ENCODE measurements at places on chromosomes 2 and 18. TPM values are rescaled to one million over a fixed set of nuclear protein-coding genes. Genes with fewer than 3 reads are reported as not detected.
A peak's percentile ranks its signal among the peaks of the same experiment; 100 is the strongest.

- no peak for DNase-seq
Measured at GRCh38 chr2:127115471-127116199, 8.7 kb upstream of the BIN1 start.

- no peak for DNase-seq
Measured at GRCh38 chr2:125041846-125042245, 1016.8 kb downstream of the CNTNAP5 start.

DNA sequence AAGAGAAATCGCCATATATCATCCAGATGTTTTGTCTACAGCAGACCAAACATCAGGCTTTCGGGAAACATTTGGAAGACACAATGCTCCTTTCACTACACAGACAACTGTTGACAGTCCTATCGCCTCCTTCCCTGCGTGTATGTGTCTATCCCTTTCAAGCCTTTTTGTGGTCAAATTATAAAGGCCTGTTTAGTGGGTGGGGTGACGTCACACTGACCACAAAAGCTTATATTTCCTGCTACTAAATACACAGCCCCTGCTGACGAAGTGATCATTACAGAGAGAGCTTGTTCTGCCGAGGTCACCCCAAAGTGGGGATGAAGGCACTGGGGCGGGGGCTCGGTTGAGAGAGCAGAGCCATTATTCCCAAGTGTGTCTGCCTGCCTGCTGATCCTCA lies 302.7 kb upstream of the TNP1 start:
- DNase-seq = no peak

- no peak for DNase-seq
Measured at GRCh38 chr2:165141601-165142354, 62.1 kb downstream of the SCN3A start.

Gene GALNT5
- 0.41 TPM for polyA plus RNA-seq

Gene EHD3
- 29.1 TPM for polyA plus RNA-seq

DNA sequence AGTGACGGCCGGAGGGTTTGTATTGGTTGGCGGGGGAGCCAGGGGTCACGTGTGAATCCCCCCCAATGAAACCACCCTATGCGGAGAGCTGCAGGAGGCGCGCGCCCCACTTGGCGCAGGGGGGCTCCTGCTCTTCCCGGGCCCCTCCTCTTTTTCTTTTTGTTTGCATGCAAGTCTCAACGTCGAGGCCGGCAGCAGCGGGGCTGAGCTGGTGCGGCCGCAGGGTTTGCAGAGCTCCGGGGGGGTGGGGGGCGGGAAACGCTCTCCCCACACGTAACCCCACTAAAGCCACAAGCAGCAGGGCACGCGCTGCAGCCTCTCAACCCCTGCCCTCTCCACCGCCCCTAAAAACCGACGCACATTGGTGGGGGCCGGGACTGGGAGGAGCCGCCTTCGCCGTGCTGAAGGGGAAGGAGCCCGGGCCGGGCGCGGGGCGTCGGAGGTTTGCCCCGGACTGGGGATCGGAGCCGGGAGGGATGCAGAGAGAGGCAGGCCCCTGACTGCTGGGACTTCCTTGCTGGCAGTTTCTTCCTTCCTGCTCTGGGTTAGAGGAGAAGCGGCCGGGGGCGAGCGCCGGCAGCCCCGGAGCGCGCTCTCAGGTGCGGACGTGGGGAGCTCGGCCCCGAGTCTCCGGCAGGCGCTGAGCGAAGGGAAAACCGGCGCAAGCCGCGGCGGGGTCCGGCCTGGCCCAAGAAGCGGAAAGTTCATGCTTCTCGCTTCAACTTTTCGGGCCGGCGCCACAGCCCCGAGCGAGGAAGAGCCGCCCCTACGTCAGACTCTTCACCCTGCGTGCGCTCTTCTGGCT lies 864 bp downstream of the LBH start:
- DNase-seq = peak; percentile 78

- DNase-seq = no peak
Measured at GRCh38 chr2:119699016-119699606, 20.1 kb downstream of the TMEM177 start.

- no peak for DNase-seq
Measured at GRCh38 chr2:8980096-8980495, 23.4 kb downstream of the MBOAT2 start.

Gene ALPI
- 0.24 TPM for polyA plus RNA-seq

GRCh38 chr18:3851159-3851558 lies 401.2 kb downstream of the TGIF1 start:
- no peak for DNase-seq

DNA sequence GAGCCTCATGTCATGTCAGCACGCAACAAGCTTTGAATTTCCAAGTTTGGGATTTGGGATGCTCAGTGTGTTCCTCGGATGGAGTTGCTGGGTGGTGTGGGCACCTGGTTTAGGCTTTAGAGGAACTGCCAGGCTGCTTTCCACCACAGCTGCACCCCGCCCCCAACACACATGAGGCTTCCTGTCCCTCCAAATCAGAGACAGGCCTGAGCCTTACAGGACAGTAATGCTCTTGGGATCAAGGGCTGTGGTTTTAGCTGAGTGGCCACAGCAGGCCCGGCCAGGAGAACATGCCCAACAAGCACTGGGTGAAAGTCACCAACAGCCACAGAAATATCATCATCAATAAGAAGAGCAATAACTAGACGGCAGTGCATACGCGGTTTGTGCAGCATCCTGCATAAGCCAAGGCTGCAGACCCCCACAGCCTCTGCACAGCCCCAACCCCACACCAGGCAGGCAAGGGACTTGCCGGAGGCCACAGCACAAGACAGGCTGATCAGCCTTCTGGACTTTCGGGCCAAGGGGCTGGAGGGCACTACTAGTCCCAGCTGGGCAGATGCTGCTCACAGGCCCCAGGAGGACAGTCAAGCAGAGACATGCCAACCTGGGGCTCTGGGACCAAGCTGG lies 29.7 kb upstream of the GPC1 start:
- no peak for DNase-seq

Gene PRSS56
- 0.13 TPM for polyA plus RNA-seq

DNA sequence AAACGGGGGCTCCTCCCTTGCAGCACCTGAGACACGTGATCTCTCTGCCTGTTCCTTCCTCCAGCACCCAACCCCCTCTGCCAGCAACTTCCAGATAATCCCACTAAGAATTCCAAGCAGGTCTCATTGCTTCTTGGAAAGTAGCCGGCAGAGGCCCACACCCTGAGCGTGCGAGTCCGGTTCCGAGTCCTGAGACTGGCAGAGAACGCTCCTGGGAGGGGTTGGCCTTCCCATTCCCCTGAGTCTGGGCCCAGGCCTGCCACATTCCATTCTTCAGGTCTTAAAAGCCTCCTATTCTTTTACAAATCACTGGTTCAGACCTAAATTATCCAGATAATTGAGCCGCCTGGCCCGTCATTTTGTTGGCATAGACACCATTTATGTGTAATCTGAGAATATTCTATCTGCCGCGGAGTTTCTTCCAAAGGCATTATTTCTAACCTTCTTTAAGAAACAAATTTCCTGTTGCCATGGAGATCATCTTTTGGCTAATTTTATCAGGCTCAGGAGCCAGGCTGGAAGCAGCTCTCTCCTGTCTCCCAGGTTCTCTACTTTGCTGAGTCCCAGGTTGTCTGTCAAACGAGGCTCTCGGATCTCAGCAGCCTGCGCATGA lies 165.4 kb downstream of the MYCN start:
- no peak for DNase-seq

GRCh38 chr18:69233465-69234054 lies 167.1 kb upstream of the DOK6 start:
- no peak for DNase-seq

- no peak for DNase-seq
Measured at GRCh38 chr2:23478087-23478932, 93.3 kb downstream of the KLHL29 start.

Gene PIEZO2
- 18.2 TPM for polyA plus RNA-seq

DNA sequence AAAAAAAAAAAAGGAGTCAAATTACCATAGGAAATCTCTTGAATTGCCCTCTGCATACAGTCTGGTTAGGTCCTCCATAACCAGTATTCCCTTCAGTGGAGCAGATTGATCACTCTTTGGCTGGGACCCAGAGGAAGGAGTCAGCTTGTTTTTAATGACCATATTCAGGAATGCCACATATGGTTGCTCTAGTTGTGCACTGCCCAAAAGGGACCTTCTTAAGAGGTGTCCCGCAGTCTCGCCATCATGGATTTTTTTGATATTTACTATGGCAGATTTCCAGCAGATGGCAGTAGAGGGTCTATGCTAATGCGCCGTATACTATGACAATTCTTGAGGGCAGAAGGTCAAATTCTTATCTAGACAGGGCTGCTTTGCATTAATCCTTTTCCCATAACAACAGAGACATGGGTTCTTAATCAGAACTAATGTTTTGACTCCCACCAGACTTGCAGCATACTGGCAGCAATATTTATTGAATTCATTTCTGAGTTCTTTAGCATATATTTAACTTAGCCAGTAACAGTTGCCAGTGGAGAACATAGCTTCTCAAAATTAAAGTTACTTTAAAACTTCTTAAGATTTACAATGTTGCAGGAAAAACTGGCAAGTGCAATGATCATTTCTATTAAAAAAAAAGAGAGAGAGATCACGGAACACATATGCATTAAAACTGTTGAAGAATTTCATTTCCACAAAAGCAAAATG lies 31.8 kb upstream of the INPP4A start:
- DNase-seq = peak; percentile 40

DNA sequence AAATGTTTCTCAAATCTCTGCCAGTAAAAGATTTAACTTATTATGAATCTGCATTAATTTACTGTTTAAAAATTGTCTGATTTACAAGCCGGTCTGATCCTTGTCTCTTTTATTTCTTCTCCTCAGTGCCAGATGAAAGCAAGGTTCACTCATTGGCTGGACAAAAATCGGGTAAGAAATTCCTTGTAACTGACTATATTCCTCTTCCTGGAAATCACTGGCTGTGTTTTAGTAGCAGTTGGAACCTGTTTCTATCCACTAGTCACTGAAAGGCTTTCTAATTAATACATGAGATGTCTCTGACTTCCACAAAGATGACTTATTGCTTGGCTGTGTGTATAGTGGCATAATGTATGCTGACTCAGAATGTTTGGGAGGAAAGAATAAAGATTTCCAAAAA lies 436.6 kb upstream of the NRP2 start:
- DNase-seq = peak; percentile 22

- no peak for DNase-seq
Measured at GRCh38 chr2:26537826-26538475, 60.0 kb upstream of the OTOF start.

DNA sequence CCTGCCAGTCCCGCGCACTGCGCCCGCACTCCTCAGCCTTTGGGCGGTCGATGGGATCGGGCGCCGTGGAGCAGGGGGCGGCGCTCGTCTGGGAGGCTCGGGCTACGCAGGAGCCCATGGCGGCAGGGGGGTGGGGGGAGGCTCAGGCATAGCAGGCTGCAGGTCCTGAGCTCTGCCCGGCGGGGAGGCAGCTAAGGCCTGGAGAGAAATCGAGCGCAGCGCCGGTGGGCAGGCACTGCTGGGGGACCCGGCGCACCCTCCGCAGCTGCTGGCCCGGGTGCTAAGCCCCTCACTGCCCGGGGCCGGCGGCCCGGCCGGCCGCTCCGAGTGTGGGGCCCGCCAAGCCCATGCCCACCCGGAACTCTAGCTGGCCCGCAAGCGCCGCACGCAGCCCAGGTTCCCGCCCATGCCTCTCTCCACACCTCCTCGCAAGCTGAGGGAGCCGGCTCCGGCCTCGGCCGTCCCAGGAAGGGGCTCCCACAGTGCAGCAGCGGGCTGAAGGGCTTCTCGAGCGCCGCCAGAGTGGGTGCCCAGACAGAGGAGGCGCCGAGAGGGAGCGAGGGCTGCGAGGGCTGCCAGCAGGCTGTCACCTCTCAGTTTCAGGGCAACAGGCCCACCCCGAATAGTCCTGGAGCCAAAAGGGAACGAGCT lies 74.1 kb downstream of the PSMG2 start:
- DNase-seq = no peak

DNA sequence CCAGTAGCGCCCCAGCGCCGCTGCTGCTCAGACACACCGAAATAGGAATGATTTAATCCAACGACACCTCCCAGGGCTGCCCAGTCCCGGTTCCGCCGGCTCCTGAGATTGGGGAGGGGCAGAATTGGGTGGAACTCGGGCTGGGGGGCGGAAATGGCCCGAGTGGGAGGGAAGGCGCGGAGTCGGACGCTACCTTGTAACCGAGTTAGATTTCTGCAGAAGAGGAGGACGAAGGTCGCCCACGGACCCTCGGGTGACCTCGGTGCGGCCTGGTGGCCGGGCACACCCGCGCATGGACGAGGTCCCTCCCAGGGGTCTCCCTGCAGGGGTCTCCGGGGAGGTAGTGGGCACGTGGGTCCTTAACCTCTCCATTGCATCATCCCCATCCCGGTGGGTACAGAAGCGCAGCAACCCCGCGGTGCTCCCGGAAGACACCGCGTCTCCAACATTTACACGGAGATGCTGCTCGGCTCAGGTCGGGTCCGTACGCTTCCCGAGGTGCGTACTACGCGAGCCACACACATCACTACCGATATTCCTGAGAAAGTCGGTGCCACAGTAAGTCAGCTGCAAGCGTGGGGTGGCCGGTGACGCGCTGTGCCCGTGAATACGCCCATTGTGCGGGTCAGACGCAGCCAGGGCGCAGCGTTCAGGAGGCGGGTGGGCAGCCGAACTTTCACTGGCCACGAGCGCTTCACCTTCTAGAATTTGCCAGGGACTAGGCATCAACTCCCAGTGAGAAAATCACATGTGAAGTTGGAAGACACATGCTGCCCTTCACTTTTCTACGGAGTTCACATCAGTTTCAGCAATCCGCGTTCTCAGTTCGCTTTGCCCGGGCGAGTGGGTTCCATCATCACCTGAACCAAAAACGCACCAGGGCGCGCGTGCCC lies 3.0 kb downstream of the ZNF516 start:
- DNase-seq = no peak

Gene PAIP2B
- 18.7 TPM for polyA plus RNA-seq

- no peak for DNase-seq
Measured at GRCh38 chr2:48600917-48601316, 16.7 kb upstream of the GTF2A1L start.

Gene CDK5R2
- polyA plus RNA-seq = not detected

DNA sequence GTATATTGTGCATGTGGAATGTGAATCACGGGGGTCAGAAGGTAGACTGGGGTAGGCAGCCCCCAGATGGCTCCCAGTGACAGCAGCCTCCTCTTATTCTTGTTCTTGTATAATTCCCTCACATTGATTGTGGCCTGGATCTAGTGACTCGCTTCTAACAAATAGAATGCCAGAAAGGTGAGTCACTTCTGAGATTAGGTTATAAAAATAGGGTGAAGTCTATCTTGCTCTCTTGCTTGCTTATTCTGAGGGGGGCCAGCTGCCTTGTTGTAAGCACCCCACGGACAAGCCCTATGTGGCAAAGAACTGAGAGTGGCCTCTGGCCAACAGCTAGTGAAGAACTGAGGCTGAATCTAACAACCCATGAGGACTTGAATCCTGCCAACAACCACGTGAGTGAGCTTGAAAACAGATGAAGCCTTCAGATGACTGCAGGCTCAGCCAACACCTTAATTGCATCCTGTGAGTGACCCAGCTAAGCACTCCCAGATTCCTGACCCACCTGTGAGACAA lies 15.6 kb upstream of the RMND5A start:
- DNase-seq = no peak

Gene KIAA2012
- 0.25 TPM for polyA plus RNA-seq

GRCh38 chr18:34122724-34123334 lies 101.9 kb downstream of the NOL4 start:
- DNase-seq = no peak

DNA sequence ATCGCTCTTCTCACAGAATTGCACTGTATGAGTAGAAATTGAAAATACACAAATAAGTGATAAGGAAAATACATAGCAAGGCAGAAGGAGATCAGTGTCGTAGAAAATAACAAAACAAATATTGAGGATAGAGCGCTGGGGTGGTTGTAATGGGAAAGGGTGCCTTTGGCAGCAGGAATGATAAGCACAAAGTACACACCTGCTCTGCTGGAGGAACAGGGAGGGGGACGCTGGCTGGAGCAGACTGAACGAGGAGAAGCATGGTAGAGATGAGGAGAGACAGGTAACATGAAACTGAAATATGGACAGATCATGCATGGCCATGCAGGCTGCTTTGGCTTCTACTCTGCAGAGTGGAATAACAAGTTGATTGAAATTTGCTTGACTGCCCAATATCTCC lies 181.2 kb upstream of the FSHR start:
- DNase-seq = no peak
